GM23248 (cell line): ENCODE measurements at places on chromosomes 1 and 21. TPM values are rescaled to one million over a fixed set of nuclear protein-coding genes. Genes with fewer than 3 reads are reported as not detected.

- H3K36me3 ChIP-seq = no peaks in the 10 kb centered on the region
- no peak overlapping the region for H3K27ac ChIP-seq
- no peaks in the 10 kb centered on the region for H3K4me1 ChIP-seq
- DNase-seq = no peak
These were observed 97.3 kb downstream of the USH2A start for GRCh38 chr1:216325946-216326345.

GRCh38 chr1:17704176-17704575 is 51.0 kb upstream of the ACTL8 start:
- H3K27ac ChIP-seq = no peak overlapping the region
- H3K4me1 ChIP-seq = no peaks in the 10 kb centered on the region
- no peak for DNase-seq
- H3K36me3 ChIP-seq = no peaks in the 10 kb centered on the region
- no peak overlapping the region for H3K4me3 ChIP-seq

DNA sequence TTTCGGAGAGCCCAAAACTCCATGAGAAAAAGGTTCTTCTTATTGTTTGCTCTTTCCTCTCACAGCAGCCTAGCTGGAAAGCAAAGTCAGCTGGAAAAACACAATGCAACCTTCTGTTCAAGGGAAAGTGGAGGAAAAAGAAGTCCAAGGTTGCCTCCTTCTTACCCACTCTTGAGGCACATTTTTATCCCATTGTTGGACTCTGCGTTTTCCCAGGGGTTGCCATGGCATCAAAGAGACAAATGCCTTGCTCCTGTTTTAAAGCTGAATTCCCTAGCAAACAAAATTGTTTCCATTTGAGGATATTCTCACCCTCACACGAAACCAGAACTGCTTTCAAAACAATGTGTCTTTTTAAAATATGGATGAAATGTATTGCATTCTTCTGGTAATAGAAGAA is 45.1 kb upstream of the PALMD start:
- no peak overlapping the region for H3K4me3 ChIP-seq
- H3K27ac ChIP-seq = no peak overlapping the region
- H3K36me3 ChIP-seq = no peaks in the 10 kb centered on the region
- H3K4me1 ChIP-seq = peaks cover 33% of the 10 kb centered on the region
- DNase-seq = no peak

GRCh38 chr1:119532324-119532910 is 25.4 kb downstream of the HSD3B1 start:
- no peak for DNase-seq
- no peaks in the 10 kb centered on the region; the same call in 1 of the 2 replicates for H3K27me3 ChIP-seq
- H3K27ac ChIP-seq = no peak overlapping the region
- H3K4me1 ChIP-seq = no peaks in the 10 kb centered on the region

- H3K27me3 ChIP-seq = no peaks in the 10 kb centered on the region
- H3K4me1 ChIP-seq = peaks cover 9% of the 10 kb centered on the region
- peak; percentile 70 for DNase-seq
- H3K36me3 ChIP-seq = no peaks in the 10 kb centered on the region
These were observed 64.9 kb downstream of the TMEM53 start for GRCh38 chr1:44609412-44609767.

- no peaks in the 10 kb centered on the region for H3K27me3 ChIP-seq
- H3K27ac ChIP-seq = no peak overlapping the region
- H3K4me1 ChIP-seq = peaks cover 26% of the 10 kb centered on the region
- H3K4me3 ChIP-seq = no peak overlapping the region
- peak; percentile 11 for DNase-seq
These were observed 181.0 kb downstream of the DISC1 start for GRCh38 chr1:231807541-231807940.

Gene OR6N1
- not detected in 2 replicates for total RNA-seq

Gene SLC25A34
- 0.13 and 0.54 TPM in 2 replicates for total RNA-seq

- H3K4me1 ChIP-seq = peaks cover 15% of the 10 kb centered on the region
- H3K36me3 ChIP-seq = no peaks in the 10 kb centered on the region
- H3K27me3 ChIP-seq = no peaks in the 10 kb centered on the region
- H3K27ac ChIP-seq = no peak overlapping the region
- peak; percentile 86 for DNase-seq
These were observed 119.2 kb downstream of the GALNT2 start for GRCh38 chr1:230186003-230186863.

GRCh38 chr1:3586986-3587759 is 24.1 kb downstream of the MEGF6 start:
- no peak for DNase-seq
- H3K4me3 ChIP-seq = no peak overlapping the region
- H3K36me3 ChIP-seq = no peaks in the 10 kb centered on the region
- H3K27me3 ChIP-seq = no peaks in the 10 kb centered on the region; the same call in 1 of the 2 replicates
- no peak overlapping the region for H3K27ac ChIP-seq
